GM12865 (cell line): ENCODE measurements at places on chromosomes 16 and 17.

DNA sequence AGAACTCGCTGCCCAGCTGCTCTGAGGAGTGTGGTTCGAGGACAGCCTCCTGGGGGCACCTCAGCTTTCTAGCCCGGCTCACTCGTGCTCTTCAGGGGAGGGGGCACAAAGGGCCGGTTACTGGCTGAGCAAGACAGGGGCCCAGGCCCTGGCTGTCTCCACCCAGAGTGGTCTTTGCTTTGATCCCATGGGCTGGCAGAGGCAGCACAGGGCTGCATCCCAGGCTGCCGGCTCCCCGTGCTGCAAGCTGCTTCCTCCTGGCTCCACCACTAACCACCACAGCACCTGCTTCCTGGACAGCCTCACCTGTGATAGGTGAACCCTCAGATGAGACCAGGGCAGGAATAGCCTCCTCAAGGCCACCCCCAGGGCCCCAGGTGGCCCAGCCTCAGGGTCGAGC, 6.8 kb downstream of the SPPL2C start:
- DNase-seq = no peak

GRCh38 chr16:29745121-29745852, 503 bp downstream of the C16orf54 start:
- peak; percentile 77 for DNase-seq

- DNase-seq = no peak
Measured at GRCh38 chr16:50478773-50479149, 69.4 kb upstream of the NKD1 start.

- DNase-seq = peak; percentile 51
Measured at GRCh38 chr16:47258874-47259461, 115.2 kb upstream of the NETO2 start.

GRCh38 chr17:41538565-41538991, 10.5 kb upstream of the KRT19 start:
- DNase-seq = no peak

DNA sequence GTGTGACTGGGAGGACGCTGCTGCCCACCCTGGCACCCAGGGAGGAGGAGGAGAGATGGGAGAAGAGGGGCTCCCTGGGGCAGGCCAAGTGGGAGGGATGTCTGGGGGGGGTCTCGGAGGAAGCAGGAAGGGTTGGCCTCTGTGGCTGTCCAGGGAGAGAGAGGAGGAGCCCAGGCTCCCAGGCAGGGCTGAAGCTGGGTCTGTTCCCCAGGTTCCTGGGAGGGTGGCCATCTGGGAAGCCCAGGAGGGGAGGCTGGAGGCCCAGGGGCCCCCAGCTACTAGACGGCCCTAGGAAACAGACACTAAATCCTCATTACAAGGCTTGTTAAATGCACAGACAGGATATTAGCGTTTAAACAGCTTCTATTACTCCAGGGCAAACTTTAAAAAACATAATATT, 139.8 kb downstream of the ENGASE start:
- no peak for DNase-seq

- DNase-seq = no peak
Measured at GRCh38 chr17:34130544-34130943, 124.5 kb upstream of the CCL2 start.

DNA sequence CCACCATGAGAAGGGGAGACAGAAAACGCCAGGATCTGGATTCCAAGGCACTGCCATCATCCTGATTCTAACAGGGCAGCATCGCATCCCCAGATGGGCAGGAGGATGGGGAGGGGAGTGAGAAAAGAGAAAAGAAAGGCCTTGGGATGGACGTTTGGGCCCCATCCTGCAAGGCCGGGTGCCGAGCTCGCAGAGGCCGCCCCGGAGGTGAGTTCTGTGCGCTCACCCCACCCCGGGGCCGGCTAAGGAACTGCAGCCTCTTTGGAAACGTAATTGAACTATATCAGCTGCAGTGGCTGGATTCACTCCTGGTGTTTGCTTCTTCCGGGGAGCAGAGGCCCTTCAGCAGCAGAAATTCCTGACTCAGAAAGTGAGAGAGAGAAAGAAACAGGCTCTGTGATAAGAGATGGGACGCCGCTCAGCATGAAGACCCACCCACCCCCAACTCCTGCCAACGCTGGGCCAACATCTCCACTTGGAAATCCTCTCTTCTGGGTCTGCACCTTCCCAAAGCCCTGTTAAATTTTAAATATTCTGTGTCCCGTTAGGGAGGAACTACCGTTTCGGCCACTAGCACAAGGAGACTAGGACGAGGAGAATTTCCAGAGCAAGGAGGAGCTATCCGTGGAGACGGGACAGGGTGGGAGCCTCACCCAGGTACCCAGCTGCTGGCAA, 8.5 kb upstream of the SSTR2 start:
- peak; percentile 81 for DNase-seq

DNA sequence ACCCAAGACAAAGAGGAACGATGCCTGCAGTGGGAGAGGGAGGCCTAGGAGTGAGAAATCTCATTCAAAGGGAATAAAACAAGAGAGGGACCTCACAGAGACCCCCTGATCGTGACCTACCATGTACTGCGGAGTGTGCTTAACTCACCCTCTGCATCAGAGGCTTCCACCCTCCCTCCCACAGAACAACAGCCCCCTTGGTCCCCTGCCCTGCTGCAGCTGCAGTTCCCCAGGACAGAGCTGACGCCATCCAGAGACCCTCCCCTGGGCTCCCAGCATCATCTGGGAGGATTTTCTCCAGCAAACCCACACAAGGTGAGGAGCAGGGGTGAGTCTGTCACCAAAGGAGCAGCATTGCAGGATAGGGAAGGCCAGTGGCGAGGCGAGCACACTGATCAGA, 39.8 kb downstream of the TLE7 start:
- DNase-seq = no peak

DNA sequence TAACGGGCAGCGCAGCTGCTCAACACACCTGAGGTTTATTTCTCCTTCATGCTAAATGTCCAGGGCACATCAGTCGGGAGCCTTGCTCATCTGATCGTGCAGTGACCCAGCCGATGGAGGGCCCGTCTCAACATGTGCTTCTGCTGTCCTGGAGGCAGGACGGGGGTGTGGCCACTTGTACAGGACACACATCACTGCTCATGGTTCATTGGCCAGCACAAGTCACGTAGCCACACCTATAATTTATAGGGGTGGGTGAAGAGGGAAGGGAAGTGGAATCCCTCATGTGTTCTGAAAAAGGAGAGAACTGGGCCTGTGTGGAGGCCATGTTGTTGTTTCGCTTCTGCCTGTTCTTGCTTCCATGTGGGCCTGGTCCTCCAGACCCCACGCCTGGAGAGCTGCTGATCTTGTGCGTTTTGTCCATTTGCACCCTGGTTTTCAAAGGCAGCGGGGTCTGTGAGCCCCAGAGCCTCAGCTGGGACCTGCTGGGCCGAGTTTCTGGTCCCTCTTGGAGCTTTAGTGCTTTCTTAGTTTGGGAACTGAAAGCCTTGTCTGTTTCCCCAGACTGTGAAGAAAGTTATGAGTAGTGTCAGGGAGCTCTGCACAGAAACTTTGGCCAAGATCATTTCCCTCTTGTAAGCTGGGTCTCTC, 60.5 kb downstream of the CMIP start:
- DNase-seq = peak; percentile 89

DNA sequence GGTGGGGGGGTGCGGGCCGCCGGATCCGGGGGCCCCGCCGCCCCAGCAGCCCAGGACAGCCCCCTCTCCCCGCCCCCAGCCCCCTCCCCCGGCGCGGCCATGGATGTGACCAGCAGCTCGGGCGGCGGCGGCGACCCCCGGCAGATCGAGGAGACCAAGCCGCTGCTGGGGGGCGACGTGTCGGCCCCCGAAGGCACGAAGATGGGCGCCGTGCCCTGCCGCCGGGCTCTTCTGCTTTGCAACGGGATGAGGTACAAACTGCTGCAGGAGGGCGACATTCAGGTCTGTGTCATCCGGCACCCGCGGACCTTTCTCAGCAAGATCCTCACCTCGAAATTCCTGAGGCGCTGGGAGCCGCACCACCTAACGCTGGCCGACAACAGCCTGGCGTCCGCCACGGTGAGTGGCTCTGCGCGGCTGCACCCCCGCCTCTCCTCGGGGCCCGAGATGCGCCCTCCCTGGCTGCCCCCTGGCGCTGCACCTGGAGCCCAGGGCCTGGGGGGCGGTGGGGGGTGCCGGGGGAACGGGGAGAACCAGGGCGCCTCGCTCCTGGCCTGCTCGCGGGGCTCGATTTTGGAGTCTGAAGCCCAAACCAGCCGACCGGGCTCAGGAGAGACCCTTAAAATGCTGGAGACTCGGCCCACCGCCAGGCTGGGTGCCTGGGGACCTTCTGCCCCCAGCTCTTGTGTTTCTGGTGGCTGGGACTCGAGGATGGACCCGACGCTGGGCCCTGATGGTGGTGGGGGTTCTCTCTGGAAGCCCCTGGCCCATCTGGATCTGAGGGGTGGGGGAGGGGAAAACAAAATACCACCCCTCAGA, 744 bp downstream of the CMIP start:
- peak; percentile 57 for DNase-seq

DNA sequence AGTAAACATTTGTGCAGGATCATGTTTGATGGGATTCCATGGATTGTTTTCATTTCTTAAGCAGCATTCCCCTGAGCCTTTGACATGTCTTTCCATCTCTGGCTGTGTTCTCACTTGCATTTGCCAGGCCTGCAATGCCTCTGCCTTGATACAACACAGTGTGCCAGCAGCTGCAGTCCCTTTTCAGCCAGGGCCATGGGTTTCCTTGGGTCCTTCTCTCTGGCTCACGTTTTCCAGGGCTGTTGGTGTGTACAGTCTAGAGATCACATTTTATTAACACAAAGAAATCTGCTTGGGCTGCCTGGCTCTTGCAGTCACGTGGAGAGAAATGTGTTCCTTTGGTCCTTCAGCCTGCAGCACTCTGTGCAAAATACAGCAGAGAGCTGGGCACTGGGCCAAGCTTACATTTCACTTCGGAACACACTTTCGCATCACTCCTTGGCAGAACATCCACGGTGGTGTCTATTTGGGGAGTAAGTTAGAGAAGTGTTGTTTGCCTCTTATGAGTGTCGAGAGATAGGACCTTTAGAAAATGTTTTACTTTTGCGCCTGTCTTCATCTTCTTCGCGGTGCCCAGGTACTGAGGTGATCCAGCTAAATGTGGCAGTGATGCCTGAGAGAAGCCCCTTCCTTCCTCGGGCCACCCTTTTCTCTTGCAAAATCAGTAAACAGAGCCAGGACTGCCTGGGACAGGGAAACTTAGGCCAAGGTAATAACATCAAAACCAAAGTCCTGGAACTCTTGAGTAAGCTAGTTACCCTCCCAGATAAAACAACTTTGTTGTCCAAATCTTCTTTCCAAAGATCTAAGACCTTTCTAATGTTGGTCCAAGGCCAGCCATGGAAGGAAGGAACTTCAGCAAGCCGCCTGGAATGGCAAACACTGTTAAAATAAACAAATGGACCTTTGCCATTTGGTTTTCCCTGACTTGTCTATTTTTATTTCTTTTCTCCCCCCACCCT, 20.9 kb downstream of the HLF start:
- no peak for DNase-seq

DNA sequence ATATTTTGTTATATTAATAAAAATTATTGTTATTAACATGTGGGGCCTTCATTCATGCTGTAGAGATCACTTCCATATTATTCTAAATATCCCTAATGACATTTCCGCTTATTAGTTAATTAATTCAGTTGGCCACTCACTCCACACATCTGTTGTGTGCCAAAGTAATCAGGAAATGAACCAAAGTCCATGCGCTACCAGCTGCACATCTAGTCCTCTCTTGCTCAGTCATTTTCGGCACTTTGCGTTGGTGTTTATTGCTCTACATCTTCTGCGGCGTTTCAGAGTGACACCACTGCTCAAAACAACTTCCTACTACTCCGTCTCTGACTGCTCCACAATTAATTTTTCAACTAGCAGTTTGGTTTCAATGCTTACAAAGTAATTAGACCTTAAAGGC, 101.4 kb upstream of the ZFHX3 start:
- DNase-seq = no peak

DNA sequence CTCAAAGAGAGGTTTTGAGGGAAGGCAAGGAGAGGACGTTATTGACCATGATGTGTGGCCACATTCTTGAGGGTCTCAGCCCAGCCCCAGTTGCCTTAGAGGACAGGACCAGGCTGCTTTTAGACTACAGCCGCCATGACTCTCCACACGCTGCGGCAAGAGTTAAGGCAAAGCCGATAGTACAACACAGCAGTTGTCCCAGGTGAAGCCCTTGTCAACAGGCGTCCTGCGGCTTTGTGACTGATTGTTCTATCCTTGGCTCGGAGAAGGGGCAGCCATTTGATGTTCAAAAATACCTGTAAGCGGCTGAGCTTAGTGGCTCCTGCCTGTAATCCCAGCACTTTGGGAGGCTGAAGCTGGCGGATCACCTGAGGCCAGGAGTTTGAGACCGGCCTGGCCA, 28.8 kb downstream of the TMEM92 start:
- no peak for DNase-seq

DNA sequence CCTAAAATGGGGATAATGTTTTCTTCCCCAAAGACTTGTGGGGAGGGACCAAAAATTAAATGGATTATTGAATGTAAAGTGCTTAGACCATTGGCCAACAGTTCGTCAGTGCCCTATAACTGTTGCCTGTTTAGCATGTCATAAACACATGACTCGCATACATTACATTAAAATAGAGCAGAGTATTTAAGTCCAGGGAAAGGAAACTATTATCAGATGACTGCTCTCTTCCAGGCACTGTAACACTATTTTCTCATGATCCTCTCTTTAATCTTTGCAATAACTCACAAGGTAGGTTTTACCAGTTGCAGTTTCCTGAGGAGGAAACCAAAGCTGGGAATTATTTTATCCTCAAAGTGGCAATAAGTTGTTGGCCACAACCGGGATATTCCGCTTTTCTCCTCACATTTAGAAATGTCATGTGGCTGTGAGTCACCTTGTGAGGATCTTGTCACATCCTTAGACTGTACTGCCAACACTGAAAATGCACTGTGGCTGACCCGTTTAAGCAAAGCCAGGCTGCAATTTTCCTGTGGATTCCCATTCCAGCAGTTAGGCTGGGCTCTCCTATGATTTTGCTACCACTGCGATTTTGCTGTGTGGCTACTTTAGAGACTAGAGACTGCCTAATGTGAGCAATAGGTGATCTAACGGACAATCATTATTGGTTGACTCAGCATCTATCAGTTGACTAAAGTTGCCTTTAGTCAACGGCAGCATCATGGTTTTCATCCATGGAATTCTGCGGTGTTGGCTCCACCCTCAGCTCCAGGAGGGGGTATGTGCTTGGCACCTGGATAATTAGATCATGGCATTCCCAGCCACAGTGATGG, 58.3 kb upstream of the DHX40 start:
- no peak for DNase-seq
